Activated naive CD4-positive, alpha-beta T cell treated with anti-CD3 and anti-CD28 coated beads for 36 hours (primary cell): ENCODE measurements at places on chromosomes 4 and X. TPM values are rescaled to one million over a fixed set of nuclear protein-coding genes. Genes with fewer than 3 reads are reported as not detected.

Gene SCD5
- 0.35 TPM for total RNA-seq

DNA sequence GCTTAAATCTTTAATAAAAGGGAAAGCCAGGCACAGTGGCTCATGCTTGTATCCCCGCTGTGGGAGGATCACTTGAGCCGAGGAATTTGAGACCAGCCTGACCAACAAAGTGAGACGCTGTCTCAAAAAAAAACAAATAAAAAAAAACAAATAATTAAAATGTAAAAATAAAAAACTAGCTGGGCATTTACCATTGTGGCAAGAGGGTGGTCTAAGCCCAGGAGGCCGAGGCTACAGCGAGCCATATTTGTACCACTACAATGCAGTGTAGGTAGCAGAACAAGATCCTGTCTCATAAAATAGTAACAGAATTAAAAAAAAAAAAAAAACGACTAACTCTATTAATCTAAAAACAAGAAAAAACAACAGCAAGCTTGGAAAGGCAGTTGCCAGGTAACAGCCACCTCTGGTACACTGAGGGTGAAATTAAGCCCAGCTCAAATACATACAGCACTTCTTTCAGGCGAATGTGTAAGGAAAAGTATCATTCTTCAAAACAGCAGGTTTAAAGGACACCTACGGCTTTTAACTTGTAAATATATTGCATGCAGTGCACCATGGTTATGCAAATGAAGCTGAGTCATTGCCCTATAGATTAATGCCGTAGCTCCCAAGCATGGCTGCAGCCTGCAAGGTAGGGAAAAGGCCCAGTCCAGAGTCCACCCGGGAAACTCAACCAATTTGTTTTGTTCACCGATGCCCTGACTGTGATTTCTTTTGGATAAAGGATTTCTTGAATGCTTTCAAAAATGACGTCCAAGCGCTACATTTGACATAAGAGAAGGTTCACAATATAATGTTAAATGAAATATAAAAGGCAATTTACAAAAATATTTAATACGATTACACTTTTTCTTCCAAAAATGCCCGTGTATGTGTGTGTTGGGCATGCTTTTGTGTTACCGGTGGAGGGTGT is 14.5 kb upstream of the TXLNG start:
- H3K36me3 ChIP-seq = no peaks in the 10 kb centered on the region
- H3K27ac ChIP-seq = no peak overlapping the region
- H3K4me1 ChIP-seq = no peaks in the 10 kb centered on the region
- no peak for DNase-seq
- H3K27me3 ChIP-seq = no peaks in the 10 kb centered on the region
- H3K4me3 ChIP-seq = no peak overlapping the region

Gene MAGEA2
- not detected for total RNA-seq

DNA sequence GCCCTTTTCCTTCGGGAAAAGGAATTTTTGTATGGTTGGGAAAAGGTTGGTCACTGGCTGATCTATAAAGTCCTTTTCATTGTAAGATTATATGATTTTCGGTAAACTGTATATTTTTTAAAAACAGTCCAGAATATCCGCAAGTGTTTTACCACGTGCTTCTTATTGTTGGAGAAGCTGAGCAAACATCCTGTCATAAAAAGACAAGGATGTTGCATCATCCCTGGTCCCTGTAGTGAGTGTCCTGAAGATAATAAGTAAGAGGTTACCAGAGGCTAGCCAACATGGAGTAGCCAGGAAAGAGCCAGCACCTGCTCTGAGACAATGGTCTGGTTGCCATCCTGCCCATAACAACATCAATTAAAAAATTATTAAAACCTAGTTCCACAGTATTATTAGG is 5.1 kb downstream of the CXCL9 start:
- no peaks in the 10 kb centered on the region for H3K4me1 ChIP-seq
- no peaks in the 10 kb centered on the region for H3K36me3 ChIP-seq
- no peak overlapping the region for H3K4me3 ChIP-seq
- DNase-seq = no peak
- peaks cover 20% of the 10 kb centered on the region for H3K27me3 ChIP-seq

DNA sequence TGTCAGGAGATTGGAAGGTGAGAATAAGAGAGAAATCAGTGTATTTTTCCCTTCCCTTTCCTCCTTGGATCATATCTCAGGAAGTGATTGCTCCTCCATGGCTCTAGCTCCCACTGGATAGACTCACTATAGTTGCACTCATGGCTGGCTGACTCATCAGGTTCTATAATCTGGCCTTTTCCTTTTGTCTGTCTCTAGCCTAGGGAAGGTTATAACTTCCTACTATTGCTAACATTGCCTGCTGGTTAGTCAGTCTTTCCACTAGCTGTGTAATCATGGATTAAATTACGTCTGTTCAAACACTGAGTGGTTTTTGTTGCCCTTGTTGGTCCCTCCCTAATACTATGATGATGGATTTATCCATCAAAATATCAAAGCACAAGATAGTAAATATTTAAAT is 195.5 kb upstream of the VEGFC start:
- H3K27me3 ChIP-seq = peaks cover 2% of the 10 kb centered on the region
- no peak for DNase-seq
- H3K4me3 ChIP-seq = no peak overlapping the region
- no peaks in the 10 kb centered on the region for H3K4me1 ChIP-seq
- H3K36me3 ChIP-seq = no peaks in the 10 kb centered on the region

GRCh38 chr4:38568768-38569167 is 95.2 kb upstream of the KLF3 start:
- no peak for DNase-seq
- no peaks in the 10 kb centered on the region for H3K27me3 ChIP-seq
- H3K4me3 ChIP-seq = no peak overlapping the region
- H3K36me3 ChIP-seq = no peaks in the 10 kb centered on the region

Gene UGT2A1
- not detected for total RNA-seq

DNA sequence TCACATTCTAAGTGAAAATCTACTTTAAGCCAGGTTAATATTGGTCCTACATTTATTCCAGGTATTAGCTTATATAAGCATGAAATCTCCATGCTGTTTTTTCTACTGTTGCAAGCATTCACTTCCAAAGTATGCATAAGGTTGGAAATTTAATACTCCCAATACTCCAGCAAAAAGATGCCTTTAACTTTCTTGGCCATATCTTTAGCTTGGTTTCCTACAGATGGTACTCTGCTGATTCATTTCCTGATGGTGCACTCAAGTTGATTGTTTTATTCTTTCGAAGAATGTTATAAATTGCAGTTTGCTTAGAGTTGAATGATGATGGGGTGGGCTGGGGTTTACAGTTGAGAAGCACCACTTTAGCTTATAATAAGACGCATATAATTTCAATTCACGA is 330.2 kb downstream of the PTTG2 start:
- H3K27me3 ChIP-seq = no peaks in the 10 kb centered on the region
- H3K27ac ChIP-seq = no peak overlapping the region
- H3K36me3 ChIP-seq = no peaks in the 10 kb centered on the region
- H3K4me3 ChIP-seq = no peak overlapping the region
- H3K4me1 ChIP-seq = no peaks in the 10 kb centered on the region

Gene L1CAM
- total RNA-seq = 0.40 TPM

Gene ADGRG2
- total RNA-seq = not detected

Gene AREG
- 2.1 TPM for total RNA-seq

DNA sequence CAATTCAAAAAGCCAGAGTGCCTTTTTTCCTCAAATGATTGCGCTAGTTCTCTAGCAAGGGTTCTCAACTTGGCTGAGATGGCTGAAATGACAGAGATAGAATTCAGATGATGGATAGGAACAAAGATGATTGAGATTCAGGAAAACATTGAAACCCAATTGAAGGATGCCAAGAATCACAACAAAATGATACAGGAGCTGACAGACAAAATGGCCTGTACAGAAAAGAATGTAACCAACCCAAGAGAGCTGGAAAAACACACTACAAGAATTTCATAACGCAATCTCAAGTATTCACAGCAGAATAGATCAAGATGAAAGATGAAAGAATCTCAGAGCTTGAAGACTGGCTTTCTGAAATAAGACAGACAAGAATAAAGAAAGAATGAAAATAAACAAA is 51.7 kb upstream of the MMAA start:
- no peaks in the 10 kb centered on the region for H3K36me3 ChIP-seq
- no peak for DNase-seq
- H3K27ac ChIP-seq = no peak overlapping the region
- peaks cover 35% of the 10 kb centered on the region for H3K27me3 ChIP-seq
- no peaks in the 10 kb centered on the region for H3K4me1 ChIP-seq

Gene CXCL8
- total RNA-seq = not detected

- no peaks in the 10 kb centered on the region for H3K4me1 ChIP-seq
- H3K4me3 ChIP-seq = no peak overlapping the region
- no peaks in the 10 kb centered on the region for H3K36me3 ChIP-seq
- H3K27ac ChIP-seq = no peak overlapping the region
- peaks cover 2% of the 10 kb centered on the region for H3K27me3 ChIP-seq
- no peak for DNase-seq
Observed at GRCh38 chr4:183887351-183887750, 17.8 kb upstream of the STOX2 start.

DNA sequence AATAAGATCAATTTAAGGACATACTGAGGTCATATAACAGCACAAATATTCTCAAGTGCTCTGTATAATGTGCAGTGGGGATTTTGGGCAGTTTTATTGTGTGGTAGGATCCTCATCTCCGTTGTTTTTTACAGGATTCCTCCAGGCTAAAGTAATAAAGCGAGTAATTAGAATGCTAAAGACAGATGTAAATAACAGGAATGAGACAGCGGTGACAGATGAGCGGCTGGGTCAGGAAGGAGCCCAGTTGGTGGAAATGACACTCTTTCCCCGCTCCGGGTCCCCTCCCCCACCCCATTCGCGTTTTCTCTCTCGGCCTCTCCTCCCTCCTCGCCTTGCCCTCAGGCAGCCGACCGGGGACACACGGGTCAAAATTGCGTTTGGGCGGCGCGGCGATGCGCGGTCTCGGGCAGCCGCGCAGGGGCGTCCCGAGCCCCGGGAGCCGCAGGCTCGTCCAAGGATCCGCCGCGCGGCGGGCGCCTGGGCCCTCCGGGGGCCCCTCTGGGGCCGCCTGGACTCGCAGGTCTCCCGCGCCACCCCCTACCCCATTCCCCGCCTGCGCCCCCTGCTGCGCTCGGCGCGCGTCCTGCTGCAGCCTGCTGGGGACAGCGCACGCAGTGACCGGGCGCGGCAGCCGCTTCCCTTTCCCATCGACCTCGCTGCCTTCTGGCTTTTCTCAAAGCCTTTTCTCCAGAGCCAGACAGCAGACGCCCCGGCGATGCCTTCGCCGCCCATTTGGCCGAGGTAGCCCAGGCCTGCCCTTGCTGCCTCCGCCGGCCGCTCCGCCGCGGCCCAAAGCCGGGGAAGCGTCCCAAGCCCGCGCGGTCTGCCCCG is 16.2 kb downstream of the POU4F2 start:
- peaks cover 10% of the 10 kb centered on the region for H3K4me1 ChIP-seq
- H3K27ac ChIP-seq = no peak overlapping the region
- H3K4me3 ChIP-seq = peak overlapping the region; percentile 54
- peaks cover 67% of the 10 kb centered on the region for H3K27me3 ChIP-seq
- peak; percentile 29 for DNase-seq
- H3K36me3 ChIP-seq = no peaks in the 10 kb centered on the region

Gene CSAG1
- not detected for total RNA-seq

Gene MAGEA9B
- not detected for total RNA-seq

Gene RHOH
- total RNA-seq = 87.5 TPM

- H3K36me3 ChIP-seq = no peaks in the 10 kb centered on the region
- peaks cover 2% of the 10 kb centered on the region for H3K27me3 ChIP-seq
- H3K4me1 ChIP-seq = no peaks in the 10 kb centered on the region
- no peak for DNase-seq
Observed at GRCh38 chr4:17276776-17277175, 235.1 kb downstream of the QDPR start.

GRCh38 chr4:22237155-22237751 is 278.6 kb downstream of the ADGRA3 start:
- no peaks in the 10 kb centered on the region for H3K4me1 ChIP-seq
- H3K4me3 ChIP-seq = no peak overlapping the region
- no peaks in the 10 kb centered on the region for H3K36me3 ChIP-seq
- peaks cover 4% of the 10 kb centered on the region for H3K27me3 ChIP-seq
- peak; percentile 70 for DNase-seq

Gene GRID2
- total RNA-seq = not detected

Gene GPR82
- total RNA-seq = not detected

DNA sequence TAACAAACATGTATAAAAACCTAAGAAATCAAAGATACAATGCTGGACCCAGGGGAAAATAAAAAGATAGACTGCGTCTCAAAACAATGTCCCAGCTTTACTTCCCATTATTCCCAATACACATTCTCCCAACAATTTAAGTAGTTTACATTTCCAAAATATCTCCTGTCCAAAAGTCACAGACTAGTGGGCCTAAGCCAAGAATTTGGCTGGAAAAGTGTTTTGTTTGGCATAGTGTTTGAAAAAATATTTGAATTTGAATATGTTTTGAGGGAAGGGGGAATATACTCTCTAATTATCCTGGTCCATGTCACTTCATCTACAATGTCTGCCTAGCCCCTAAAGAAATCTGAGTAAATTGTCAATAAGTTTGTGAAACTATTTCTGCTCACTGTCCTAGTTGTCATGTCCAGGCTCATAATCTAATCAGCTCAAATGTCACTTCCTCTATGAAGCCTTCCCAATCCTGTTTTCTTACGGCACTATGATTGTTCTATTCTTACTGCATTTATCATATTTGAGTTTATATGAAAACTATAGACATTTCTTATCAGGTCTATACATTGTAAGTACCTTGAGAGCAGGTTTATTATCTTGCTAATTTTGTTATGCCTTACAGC is 74.4 kb downstream of the SEC24D start:
- H3K4me3 ChIP-seq = no peak overlapping the region
- H3K27me3 ChIP-seq = no peaks in the 10 kb centered on the region
- H3K27ac ChIP-seq = no peak overlapping the region
- H3K36me3 ChIP-seq = peaks cover 12% of the 10 kb centered on the region
- no peak for DNase-seq

- peaks cover 80% of the 10 kb centered on the region for H3K27me3 ChIP-seq
- no peak for DNase-seq
- H3K36me3 ChIP-seq = peaks cover 8% of the 10 kb centered on the region
- no peak overlapping the region for H3K4me3 ChIP-seq
- H3K27ac ChIP-seq = no peak overlapping the region
Observed at GRCh38 chr4:84492737-84493091, 6.4 kb downstream of the NKX6-1 start.

DNA sequence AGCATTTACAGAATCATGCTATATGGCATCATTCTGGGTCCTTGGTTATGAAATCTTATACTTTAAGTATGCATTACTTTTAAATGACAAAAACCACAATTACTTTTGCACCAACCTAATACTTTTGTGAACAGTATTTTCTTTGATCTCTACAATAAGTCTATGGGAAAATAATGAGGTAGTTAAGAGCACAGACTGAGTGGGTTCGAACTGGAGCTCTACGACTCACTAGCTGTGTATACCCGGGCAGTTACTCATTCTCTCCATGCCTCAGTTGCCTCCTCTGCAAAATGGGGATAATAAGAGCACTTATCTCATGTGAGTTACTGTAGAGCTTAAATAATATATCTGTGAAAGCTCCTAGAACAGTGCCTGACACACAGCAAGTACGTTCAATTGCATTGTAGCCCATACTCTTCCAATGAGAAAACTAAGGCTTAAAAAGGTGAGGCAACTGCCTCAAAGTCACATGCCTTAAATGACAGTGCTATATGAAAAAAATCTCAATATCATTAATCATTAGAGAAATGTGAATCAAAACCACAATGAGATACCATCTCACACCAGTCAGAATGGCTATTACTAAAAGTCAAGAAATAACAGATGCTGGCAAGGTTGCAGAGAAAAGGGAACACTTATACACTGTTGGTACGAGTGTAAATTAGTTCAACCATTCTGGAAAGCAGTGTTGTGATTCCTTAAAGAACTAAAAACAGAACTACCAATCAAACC is 151.5 kb downstream of the CHIC2 start:
- peaks cover 6% of the 10 kb centered on the region for H3K4me1 ChIP-seq
- H3K27me3 ChIP-seq = peaks cover 20% of the 10 kb centered on the region
- no peaks in the 10 kb centered on the region for H3K36me3 ChIP-seq
- DNase-seq = no peak
- no peak overlapping the region for H3K27ac ChIP-seq
